ENCODE measurements at places on chromosomes 13 and 19.

- no peak for DNase-seq
Measured at GRCh38 chr13:112887151-112887550, 81.9 kb upstream of the MCF2L start.

GRCh38 chr19:1156830-1157615 is 17.0 kb downstream of the SBNO2 start:
- DNase-seq = no peak

GRCh38 chr13:78372581-78372980 is 230.8 kb downstream of the POU4F1 start:
- DNase-seq = no peak

DNA sequence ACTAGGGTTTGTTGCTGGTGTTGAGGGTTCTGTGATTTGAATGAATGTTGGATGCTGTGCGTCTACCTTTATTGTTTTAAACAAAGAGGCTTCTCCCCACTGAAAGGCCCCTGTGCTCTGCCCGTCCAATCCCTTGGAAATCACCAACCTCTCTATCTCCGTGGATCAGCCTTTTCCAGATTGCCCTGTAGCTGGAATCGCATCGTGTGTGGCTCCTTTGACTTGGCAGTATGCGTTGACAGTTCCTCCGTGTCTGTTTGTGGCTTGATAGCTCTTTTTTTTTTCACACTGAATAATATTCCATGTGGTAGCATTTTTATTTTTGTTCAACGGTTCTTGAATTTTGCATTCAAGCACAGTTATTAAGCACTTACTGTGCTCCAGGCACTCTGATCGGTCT is 23.2 kb downstream of the UBXN6 start:
- DNase-seq = no peak

GRCh38 chr19:42092350-42092749 is 16.4 kb downstream of the ZNF574 start:
- DNase-seq = no peak

- no peak for DNase-seq
Measured at GRCh38 chr13:111513766-111514609, 193.5 kb downstream of the TEX29 start.

DNA sequence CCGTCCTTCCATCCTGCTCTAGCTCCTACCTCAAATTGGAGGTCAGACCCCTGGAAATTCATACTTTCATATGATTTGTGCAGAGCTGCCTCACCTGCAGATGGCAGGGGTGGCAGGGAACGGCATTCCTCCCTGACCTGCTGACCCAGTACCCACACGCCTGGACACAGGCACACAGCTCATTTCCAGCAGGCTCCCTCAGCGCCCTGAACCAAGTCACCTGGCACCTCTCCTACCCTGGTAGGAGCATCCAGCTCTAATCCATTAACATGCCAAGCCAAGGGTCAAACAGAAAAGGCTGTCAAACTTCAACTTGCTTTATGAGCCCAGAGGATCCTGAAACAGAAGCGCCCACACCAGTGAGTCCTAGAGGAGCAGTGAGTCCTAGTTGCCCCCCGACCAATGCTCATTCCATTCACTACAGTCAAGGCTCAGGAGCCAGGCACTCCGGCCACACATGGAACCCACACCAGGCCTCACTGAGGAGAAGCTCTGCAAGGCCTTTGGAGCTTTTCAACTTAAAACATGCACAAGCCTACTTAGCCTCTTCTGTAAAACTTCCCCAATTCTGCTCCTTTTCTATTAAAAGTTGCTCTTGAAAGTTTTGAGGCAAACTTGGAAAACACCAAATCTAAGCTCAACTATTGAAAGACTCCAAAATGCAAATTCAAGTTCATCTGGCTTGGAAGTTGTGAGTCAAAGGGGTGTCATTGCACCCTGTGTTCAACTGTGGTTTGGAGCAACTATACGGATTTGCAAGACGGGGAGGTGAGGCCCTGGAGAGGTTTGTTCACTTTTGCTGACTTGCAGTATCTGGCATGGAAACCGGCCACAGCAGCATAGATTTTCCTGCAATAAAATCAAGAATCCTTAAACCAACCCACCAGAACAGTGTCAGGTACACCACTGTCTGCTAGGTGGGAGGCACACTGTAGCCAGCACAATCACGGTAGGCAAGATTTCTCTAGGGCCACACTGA is 96.7 kb downstream of the CRYL1 start:
- peak; percentile 42 for DNase-seq

DNA sequence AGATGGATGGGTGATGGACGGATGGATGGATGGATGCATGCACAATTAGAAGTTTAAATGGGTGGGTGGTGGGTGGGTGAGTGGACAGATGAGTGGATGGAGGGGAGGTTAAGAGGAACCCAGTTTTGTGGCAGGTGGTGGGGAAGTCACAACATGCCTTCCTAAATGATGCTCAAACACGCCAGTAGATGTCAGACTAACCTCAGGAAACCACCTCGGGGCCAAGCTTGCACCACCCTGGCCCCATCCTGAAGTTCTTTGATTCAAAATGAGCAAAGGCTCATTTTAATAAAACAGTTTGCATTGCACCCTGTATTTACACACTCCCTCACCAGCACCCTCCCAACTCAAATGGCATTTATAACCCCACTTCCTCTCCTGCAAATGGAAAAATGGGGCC is 91.4 kb upstream of the CACNA1A start:
- no peak for DNase-seq

Data from esophagus muscularis mucosa (tissue), 4 donors.